ENCODE measurements at places on chromosomes 2 and 18. TPM values are rescaled to one million over a fixed set of nuclear protein-coding genes. Genes with fewer than 3 reads are reported as not detected.

DNA sequence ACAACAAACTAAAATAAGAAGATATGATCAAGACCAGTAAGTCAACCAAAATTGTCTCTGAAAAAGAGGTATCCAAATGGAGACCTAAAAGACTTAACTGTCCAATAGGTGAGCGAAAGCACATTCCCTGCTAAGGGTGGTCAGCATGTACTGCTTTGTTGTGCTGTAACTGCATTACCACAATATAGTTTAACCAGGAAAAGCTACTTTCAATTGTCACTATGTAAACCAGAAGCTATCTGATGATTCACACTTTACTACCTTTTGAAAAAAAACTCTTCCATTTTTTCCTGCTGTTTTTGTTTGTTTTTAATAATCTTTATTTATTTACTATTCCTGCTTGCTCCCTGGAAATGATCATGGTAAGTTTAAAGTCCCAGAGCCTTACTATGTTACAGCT is 36.1 kb downstream of the ASXL2 start:
- no peak for DNase-seq

DNA sequence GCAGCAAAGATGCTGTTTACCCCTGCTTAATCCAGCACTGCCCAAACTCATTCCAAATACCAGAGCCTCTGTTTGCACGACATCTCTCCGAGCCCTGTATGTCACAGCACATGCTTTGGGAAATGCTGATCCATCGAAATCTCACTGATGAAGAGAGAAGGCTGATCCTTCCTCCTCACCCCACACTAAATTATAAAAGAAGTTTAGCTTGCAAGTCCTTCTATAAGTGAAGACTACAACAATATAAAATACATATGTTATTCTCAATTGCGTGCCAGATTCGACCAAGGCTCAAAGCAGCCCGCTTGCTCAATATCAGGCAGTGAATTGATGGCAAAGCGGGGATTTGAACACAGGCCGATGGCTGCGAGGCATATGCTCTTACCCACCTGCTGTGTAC is 30.7 kb upstream of the SLC35F6 start:
- DNase-seq = no peak

GRCh38 chr18:59448546-59448945 is 89.5 kb upstream of the LMAN1 start:
- DNase-seq = no peak

DNA sequence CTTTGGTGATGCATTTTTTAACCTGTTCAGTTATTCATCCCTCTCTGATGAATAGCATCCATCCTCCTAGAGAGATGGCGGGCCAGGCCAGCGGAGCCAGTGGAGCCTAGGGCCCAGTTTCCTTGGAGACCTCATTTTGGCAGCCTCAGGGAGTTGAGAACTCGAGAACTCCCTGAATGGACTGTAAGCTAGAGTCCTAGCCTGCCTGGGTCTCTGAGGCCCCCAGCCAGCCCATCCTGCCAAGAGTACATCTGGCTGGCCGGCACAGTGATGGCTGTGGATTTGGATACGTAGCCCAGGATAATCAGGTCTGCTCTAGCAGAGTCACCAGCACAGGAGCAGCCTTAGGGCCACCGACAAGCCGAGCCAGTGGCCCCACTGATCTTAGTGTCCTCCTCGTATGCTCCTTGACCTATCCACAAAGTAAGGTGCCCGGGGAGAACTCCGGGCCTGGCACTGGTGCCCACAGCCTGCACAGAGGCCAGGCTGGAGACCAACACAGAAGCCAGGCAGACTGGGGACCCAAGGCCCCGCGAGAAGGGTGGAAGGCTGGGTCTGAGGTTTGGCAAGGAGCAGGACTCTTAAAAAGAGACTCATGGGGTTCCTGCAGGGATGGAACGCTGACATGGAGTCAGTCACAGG is 110.5 kb upstream of the MCFD2 start:
- DNase-seq = no peak

GRCh38 chr2:234630801-234631261 is 133.9 kb upstream of the ARL4C start:
- no peak for DNase-seq

GRCh38 chr2:200634231-200634964 is 48.6 kb downstream of the AOX1 start:
- no peak for DNase-seq

DNA sequence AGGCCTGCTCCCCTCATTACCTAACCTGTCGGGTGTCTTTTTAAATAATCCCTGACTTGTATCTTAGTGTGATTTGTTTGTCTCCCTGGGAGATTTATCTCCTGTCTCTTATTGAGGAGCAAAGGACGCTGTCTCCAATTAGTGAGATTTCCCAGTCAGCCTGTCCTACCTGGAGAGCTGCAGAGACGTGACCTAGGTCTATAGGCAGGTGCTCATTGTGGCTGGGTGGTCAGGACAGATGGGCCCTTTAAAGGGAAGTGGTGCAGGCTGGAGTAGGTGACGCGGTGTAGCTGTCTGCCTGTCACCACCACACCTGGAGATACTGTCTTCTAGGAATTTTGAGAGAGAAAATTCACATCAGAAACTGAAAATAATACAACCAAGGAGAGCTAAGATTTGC is 28.0 kb downstream of the PLB1 start:
- DNase-seq = no peak

KIAA1328 gene
- 8.9 TPM for polyA plus RNA-seq

ATF2 gene
- polyA plus RNA-seq = 54.6 TPM

CAPN13 gene
- polyA plus RNA-seq = 1.1 TPM

All from right renal pelvis (tissue), 4 donors.